Activated naive CD8-positive, alpha-beta T cell treated with anti-CD3 and anti-CD28 coated beads, Interleukin-2, amount 10 ng/mL, durations not matched to agents 7 days and 5 days (primary cell): ENCODE measurements at places on chromosomes 11 and 22. TPM values are rescaled to one million over a fixed set of nuclear protein-coding genes. Genes with fewer than 3 reads are reported as not detected.

DNA sequence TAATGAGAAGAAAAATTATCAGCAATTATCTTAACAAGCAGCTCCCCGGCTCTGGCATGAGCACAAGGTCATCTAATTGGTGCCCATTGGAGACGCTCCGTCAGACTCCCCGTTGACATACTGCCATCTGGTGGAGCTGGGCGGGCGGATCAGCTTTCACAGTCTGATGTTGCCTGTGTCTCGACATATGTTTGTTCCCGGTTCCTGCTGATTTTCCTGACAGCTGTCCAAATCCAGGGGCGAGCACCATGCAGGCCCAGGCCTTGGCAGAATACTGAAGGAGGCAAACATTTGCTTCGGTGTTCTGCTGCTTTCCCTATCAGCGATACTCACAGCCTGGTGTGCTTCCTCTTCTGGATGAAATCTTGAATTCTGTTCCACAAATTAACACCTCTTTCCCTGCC is 43.8 kb upstream of the BARX2 start:
- peaks cover 4% of the 10 kb centered on the region for H3K4me1 ChIP-seq
- peak; percentile 69 for DNase-seq
- peaks cover 2% of the 10 kb centered on the region for H3K27me3 ChIP-seq
- H3K4me3 ChIP-seq: no peak overlapping the region
- H3K36me3 ChIP-seq: no peaks in the 10 kb centered on the region
- H3K27ac ChIP-seq: no peak overlapping the region

DNA sequence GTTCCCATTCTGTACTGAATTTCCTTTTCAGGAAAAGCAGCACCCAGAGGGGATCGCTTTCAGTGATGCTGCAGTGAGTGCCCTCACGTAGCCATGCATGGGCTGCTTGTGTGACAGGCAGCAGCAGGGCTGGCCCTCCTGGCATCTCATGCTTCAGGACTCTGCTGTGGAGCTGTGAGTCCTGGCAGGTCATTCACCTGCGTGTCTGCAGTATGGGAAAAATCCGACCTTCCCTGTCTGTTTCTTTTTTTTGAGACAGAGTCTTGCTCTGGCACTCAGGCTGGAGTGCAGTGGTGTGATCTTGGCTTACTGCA is 13.4 kb downstream of the GLB1L2 start:
- H3K27me3 ChIP-seq: no peaks in the 10 kb centered on the region
- peaks cover 5% of the 10 kb centered on the region for H3K4me1 ChIP-seq
- no peak overlapping the region for H3K27ac ChIP-seq
- H3K36me3 ChIP-seq: no peaks in the 10 kb centered on the region

- no peak for DNase-seq
- H3K4me1 ChIP-seq: no peaks in the 10 kb centered on the region
- H3K4me3 ChIP-seq: no peak overlapping the region
- H3K36me3 ChIP-seq: no peaks in the 10 kb centered on the region
These were observed 145.7 kb upstream of the TTC12 start for GRCh38 chr11:113168354-113169342.

DNA sequence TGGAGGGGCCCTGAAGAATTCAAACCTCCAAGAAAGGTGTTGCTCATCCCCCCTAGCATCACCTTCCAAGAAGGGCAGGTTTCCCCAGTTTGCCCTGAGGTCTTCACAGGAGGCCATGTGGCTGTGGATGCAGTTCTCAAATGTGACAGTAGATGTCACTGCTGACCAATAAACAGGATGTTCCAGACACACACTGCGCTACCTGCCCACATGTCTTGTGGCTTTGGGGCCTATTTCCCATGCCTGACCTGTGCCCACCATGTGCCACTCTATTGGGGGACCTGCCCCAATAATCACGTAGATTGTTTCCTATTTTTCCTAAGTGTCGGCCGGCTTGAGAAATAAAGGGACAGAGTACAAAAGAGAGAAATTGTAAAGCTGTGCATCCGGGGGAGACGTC is 4.5 kb downstream of the GSTT2 start:
- no peak overlapping the region for H3K27ac ChIP-seq
- H3K36me3 ChIP-seq: no peaks in the 10 kb centered on the region
- no peaks in the 10 kb centered on the region for H3K27me3 ChIP-seq
- no peak for DNase-seq
- H3K4me3 ChIP-seq: no peak overlapping the region

- no peak for DNase-seq
- peak overlapping the region; percentile 91 for H3K27ac ChIP-seq
These were observed 3.5 kb downstream of the KLHDC7B start for GRCh38 chr22:50548921-50549790.

Gene CRYBB2
- total RNA-seq: not detected

Gene MOGAT2
- not detected for total RNA-seq

DNA sequence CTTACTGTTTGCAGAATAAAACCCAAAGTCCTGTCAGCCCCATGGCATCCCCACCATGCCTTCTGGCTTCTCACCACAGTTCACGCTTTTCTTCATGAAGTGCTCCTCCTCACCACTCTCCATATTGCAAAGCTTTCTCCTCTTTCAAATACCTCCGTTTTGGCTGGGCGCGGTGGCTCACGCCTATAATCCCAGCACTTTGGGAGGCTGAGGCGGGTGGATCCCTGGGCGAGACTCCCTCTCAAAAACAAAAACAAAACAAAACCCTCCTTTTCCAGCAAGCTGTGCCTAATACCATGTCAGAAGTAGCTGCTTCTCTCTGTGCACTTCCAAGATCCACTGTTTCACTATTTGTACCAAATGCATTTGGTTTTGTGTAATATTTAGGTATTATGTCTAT is 6.7 kb downstream of the BACE1 start:
- no peak for DNase-seq

- H3K4me1 ChIP-seq: peaks cover 44% of the 10 kb centered on the region
- peaks cover 33% of the 10 kb centered on the region for H3K36me3 ChIP-seq
- DNase-seq: no peak
- H3K4me3 ChIP-seq: peak overlapping the region; percentile 80
These were observed 193.4 kb downstream of the CASP12 start for GRCh38 chr11:104704888-104705287.
